ENCODE measurements at places on chromosomes 7 and 10. TPM values are rescaled to one million over a fixed set of nuclear protein-coding genes. Genes with fewer than 3 reads are reported as not detected.

GRCh38 chr7:131692131-131692960, 135.9 kb upstream of the PODXL start:
- DNase-seq: peak; percentile 23

DNA sequence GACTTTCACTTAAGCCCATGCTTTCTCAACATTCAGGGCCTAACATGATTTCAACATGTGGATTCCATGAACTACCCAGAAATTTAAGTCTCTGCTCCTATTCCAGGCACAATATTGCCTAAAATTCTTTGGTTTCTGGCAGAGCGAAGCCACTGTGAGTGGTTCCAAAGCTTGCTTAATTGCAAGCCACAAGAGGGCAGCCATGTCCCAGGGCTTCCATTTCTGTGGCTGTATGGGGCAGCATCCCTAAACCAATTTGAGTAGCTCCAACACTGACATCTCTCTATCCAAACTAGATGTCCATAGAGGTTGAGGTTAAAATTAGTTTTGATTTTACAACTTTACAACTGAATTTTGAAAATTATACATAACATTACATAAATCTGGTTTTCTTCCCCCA, 56.3 kb upstream of the MDFIC start:
- DNase-seq: peak; percentile 38

Gene ZNF37A
- total RNA-seq: 11.9 TPM

Gene SUN3
- not detected for total RNA-seq

Gene RAB19
- not detected for total RNA-seq

Gene PRTFDC1
- total RNA-seq: 20.8 TPM

Gene FFAR4
- total RNA-seq: not detected
